ENCODE measurements at places on chromosomes 3 and 15.
A peak's percentile ranks its signal among the peaks of the same experiment; 100 is the strongest.

- no peak for DNase-seq
Measured at GRCh38 chr15:91952216-91952615, 98.7 kb downstream of the SLCO3A1 start.

DNA sequence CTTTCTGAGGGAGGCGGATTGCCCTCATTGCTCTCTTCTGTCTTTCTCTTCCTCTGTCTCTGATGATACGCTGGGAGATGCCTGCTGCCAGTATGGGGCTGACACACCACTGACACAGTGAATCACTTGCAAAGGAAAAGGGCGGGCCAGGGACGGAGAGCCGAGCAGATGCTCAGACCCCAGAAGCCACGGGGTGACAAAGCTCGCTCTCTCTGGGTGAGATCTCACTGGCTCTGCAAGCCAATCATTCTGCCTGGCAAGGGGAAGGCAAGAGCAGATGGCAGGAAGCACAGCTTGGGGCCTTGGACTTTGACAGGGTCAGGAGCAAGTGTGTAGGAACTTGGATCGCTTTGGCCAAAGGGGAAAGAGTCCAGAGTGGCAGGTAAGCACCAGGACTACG lies 198.7 kb downstream of the NTRK3 start:
- DNase-seq: no peak

DNA sequence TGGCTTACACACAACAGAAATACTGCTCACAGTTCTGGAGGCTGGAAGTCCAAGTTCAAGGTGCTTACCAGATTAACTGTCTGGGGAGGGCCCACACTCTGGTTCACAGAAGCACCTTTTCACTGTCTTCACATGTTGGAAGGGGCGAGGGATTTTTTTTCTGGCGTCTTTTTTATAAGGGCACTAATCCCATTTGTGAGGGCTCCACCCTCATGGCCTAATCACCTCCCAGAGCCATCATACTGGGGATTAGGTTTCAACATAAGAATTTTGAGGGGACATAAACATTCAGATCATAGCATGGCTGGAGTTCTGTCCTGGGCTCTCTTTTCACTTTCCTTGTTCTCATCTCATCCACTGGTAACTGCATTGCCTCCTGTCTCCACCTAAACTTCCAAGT lies 63.5 kb downstream of the IGF1R start:
- no peak for DNase-seq

GRCh38 chr3:162171970-162172369 lies 675.4 kb downstream of the OTOL1 start:
- no peak for DNase-seq

- no peak for DNase-seq
Measured at GRCh38 chr3:96488708-96489107, 325.7 kb upstream of the EPHA6 start.

DNA sequence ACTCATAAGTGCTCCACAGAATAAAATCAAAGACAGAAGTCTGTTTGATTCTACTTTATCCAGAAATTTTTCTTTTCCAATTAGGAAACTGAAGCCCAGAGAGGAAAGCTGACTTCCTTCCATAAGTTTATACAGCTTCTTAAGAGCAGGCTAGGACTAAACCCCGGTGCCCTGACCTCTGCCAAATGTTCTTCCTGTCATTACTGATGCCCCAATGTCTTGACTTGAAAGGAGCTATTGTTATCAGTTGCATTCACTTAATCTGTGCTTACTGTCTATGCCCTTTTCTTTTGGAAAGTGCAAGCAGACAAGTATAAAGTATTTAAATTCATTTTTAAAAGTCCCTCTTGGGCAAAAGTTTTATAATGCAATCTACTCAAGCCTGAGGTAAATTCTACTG lies 18.1 kb downstream of the CD200 start:
- no peak for DNase-seq

DNA sequence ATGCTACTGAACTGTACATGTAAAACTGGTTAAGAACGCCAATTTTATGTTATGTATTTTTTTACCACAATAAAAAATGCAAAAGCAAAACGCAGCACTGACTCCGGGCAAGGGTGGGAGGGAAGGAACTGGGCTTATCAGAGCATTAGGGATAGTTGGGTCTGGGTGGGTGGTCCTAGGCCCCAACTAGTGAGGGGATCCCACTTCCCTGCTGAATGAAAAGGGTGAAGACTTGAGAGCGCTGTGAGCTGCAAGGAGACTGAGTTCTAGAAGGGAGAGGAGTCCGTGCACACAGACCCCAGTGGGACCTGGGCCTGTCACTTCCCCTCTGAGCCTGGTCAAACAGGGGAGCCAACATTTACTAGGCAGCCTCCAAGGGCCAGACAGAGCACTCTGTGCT lies 98.6 kb downstream of the TPRA1 start:
- no peak for DNase-seq

DNA sequence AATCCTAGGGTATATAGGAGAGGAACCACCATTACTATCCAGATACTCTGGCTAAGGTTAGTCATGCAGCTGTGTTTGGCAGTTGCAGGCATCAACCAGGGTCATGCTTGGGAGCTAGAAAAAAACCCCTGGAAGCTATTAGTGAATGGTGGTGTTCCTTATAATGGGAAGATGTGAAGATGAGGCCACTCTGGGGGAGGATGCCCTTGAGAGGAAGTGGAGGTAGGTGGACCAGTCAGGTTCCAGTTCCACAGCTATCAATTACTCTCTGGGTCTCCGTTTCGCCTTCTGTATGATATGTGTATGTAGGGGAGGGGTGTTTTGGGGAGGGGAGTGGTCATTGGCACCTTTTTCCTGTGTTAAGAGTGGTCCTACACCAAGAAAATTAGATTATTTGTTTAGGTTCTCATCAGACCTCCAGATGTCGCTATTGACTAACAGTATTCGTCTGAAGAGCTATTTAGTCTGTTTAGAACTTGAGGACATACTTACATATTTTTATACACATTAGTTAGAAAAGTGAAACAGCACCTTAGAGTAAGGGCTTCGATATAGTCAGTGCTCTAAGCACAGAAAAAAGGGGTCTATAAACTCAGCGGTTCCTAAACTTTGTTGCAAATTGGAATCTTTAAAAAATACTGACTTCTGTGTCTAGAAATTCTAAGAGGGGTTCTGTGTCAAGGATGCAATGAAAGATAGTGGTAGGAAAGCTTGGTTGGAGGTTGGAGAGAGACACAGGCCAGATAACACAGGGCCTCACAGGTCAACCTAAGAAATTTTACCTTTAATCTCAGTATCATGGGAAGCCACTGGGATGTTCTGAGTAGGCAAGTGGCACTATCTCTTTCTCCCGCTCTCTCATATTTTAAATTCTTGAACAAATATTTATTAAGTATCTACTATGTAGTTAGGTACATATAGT lies 9.1 kb upstream of the HPS3 start:
- peak; percentile 47 for DNase-seq

DNA sequence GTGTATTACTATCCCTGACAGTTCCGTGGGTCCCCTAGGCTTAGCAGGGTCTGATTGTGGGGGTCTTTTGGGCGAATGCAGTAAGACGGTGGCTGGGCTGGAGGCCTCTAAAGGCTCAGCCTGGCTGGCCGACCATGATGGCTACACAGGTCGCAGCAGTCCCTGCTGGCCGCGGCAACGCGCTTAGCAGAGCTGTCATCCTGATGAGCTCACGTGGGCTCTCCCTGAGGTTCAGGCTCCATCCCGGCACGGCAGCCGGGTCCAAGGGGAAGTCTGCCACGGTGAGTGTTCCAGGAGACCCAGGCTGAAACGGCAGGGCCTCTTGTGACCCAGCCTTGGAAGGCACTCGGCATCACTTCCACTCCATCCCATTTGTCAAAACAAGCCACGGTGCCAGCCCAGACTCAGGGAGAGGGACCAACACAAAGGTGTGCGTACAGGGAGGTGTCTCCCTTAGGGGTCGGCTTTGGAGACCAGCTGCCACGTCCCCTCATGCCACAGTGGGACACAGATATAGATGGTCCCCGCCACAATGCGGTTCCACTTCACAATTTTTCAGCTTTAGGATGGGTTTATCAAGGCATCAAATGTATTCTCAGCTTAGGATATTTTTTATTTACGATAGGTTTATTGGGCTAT lies 101.8 kb downstream of the XXYLT1 start:
- no peak for DNase-seq

DNA sequence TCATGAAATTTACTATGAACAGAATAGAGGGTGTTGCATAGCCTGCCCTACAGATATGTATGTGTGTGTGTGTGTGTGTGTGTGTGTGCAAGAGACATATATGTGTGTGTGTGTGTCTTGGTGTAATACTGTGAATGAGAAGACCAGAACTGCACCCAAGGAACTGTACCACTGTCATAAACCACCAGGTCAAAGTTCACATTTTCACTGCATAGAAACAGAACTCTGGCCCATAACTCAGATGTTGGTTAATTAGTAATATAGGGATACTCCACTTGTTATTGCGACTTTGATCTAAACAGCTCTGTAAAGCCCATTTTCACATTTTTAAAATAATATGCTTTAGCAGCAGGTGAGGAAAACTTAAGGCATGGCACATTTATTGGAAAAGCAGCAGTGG lies 111.8 kb downstream of the IGF2BP2 start:
- no peak for DNase-seq

- DNase-seq: no peak
Measured at GRCh38 chr3:1079662-1080061, 13.2 kb upstream of the CNTN6 start.

GRCh38 chr3:175713268-175713667 lies 854.1 kb downstream of the NAALADL2 start:
- DNase-seq: no peak

GRCh38 chr15:48393645-48394506 lies 62.6 kb downstream of the DUT start:
- DNase-seq: no peak

DNA sequence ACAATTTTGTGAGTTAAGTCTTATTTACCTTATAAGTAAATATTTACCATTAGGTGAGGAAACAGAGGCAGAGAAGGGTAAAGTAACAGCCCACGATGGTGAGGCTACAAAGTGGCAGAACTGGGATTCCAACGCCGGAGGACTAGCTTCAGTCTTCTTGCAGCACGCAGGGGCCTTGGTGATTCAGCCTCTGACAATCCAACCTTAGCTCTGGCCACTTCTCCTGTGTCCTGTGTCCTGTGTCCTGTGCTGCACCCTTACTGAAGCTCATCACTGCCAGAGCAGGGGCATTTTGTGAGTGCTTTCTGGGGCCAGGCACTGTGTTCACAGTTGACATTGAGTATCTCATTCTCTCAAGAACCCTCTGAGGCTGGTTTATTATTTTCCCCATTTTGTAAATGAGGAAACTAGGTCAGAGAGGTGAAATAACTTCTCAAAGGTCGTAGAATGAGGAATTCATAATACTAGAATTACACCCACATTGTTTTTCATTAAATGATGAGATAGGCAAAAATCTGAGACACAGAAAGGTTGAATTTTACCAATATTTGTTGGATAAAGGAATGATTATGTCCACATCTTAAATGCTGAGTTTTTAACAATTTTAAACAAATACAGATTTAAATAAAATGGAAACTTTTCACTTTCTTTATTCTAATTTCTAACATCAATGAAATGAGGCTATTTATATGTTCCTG lies 215.9 kb downstream of the BBX start:
- DNase-seq: no peak

DNA sequence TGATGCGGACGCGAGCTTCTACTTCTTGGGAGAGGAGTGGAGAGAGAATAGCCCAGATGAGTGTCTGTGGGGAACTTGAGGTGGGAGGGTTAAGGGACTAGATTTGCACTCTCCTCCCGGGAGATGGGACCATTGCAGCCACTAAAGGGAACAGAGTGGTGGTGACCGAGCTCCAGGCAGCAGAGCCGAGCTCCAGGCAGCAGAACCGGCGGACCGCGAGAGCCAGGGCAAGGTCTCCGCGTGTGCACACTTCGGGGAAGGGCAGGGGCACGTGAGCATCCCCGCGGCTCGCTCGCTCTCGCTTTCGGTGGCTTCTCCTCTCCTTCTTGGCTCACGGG lies 1.1 kb downstream of the IGDCC3 start:
- DNase-seq: no peak

DNA sequence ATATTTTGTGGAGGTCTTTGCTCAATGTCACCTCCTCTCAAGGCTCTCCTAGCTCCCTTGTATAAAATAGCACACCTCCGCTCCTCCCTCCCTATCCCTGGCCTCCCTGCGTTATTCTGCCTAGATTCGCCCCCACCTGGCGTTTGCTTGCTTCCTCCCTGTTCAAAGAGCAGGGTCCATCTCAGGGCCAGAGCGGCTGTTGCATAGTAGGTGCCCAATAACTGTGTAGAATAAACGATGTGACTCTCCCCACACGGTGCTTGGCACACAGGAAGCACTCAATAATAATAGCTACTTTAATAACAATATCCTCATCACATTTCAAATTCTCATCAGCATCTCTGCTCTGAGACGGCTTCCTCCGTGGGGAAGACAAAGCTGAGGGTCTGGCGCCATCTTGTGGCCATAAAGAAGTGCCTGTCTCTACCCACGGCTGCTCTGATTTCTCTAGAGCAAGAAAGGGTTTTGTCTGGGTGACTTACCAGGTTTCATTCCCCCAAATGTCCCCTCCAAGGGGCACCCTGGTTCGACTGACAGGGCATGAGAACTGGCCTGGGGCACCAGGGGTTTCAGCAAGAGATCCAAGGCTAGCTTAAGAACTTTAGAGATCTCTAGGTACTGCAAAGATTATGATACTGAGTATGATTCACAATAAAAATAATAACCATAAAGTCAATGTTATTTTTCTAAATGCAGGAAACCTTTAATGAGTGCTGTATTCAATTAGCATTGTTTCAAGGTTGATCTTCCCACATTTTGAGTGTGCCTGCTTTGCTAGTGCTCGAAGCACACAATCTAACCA lies 16.1 kb downstream of the CD276 start:
- peak; percentile 79 for DNase-seq

DNA sequence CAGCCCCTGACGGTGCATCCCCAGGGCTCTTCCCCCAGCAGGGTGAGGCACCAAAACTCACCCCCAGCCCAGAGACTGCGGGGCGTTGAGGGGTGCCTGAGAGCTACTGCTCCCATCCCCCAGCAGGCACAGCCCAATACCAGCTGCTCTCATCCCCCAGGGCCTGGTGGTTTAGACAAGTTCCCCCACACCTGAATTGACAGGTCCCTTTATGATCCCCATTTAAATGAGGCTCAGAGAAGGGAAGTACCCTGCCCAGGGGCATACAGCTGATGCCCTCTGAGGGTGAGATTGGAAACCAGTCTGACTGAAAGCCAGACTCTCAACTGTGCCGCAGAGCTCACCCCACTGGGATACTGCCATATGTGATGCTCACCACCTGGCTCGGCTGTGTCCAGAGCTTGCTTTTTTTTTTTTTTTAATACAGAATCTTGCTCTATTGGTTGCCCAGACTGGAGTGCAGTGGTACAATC lies 20.1 kb downstream of the DUSP7 start:
- DNase-seq: no peak

- no peak for DNase-seq
Measured at GRCh38 chr3:51729042-51729633, 22.3 kb downstream of the GRM2 start.

GRCh38 chr3:5014391-5014790 lies 35.2 kb downstream of the BHLHE40 start:
- DNase-seq: no peak

GRCh38 chr15:58292751-58293175 lies 139.0 kb upstream of the LIPC start:
- no peak for DNase-seq

DNA sequence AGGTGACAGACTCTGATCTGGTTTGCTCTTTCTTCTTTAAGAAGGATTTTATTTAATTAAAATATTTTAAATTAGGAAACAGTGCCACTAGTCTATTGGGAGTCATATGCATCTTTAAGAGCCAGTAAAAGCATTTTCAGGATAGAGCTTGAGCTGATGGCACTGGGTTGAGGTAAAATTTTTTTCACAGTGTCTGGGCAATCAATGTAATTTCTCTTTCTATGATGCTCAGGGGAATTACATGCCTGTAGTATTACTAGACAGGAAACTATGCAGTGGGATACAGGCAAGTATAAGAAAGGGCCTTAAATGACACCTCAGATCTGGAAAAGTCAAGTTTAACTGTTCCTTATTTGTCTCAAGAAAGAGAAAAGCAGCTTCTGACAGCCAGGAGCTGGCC lies 76.4 kb downstream of the GAP43 start:
- DNase-seq: no peak

Measured in D341Med (cell line).